ENCODE measurements at places on chromosomes 1 and 21.

DNA sequence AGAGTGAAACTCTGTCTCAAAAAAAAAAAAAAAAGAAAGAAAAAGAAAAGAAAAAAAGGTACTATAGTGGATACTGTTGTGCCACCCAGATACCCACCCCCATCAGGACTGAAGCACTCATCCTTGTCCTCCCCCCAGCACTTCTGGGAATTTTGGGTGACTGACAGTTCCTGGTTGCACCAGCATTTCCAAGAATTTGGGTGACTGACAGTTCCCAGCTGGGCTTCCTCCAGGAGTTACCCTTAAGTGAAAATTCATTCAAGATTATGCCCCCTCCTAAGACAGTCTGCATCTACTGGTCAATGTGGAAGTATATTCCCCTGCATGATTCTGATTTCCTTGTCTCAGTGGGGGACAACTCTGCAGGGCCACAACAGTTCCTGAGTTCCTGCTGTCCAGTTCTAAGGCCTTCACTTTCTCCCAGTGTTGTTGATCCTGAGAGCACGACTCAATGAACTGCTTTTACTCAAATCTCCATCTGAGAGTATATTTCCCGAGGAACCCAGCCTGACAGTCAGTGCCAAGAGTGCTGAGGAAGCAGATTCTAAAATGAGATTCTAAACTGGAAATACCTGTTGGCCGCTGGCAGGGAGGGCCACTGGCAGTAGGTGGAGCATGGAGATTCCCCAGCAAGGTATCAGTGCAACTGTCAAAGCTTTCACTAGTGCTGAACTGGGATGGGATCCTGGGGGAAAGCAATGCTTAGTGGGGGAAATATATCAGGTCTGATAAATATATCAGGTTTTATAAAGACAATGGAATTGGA is 18.5 kb downstream of the RIIAD1 start:
- DNase-seq: no peak

GRCh38 chr1:192707978-192708547 is 72.1 kb downstream of the RGS13 start:
- DNase-seq: no peak

- no peak for DNase-seq
Observed at GRCh38 chr1:25772692-25773245, 27.2 kb upstream of the SELENON start.

GRCh38 chr1:37845786-37846185 is 13.6 kb downstream of the MTF1 start:
- DNase-seq: no peak

- DNase-seq: no peak
Observed at GRCh38 chr21:27134516-27134915, 167.6 kb upstream of the ADAMTS5 start.

DNA sequence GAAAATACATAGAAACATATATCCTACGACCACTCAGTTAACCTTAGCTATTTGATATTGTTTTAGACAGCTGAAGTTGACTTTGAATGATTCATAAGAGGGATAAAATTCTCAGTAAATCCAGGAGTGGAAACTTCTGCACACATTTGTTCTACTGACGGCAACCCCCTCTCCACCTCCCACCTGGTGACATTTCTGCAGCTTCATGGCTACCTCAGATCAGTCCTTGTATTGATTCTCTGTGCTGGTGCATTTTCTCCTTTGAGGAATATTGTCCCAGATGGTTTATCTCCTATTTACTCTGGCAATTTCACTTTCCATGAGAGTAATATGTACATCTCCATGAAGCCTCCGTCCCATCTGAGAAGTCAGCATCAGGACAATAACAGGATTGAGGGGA is 57.7 kb upstream of the COA6 start:
- no peak for DNase-seq

- no peak for DNase-seq
Observed at GRCh38 chr1:36863061-36863460, 171.3 kb downstream of the GRIK3 start.

GRCh38 chr1:58487002-58487401 is 59.5 kb downstream of the OMA1 start:
- no peak for DNase-seq
